ENCODE measurements at places on chromosomes 6 and 20. TPM values are rescaled to one million over a fixed set of nuclear protein-coding genes. Genes with fewer than 3 reads are reported as not detected.

DNA sequence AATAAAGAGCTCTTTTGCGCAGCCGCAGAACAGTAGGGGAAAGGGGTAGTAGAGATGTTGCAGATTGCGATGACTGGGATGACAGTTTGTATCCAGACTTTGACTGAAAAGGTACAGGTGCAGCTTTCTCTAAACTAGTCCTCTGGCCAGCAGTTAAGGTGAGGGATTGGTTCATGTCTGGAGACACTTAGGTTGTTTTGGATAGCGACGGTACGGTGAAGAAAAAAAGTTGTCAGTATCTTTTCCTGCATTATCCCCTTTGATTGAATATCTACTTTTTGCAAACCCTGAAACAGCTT, 537 bp downstream of the PRR3 start:
- H3K4me3 ChIP-seq, result peak overlapping the region; percentile 94
- no peaks in the 10 kb centered on the region for H3K27me3 ChIP-seq
- peaks cover 2% of the 10 kb centered on the region for H3K36me3 ChIP-seq

SLC18B1 gene
- 7.7 TPM for total RNA-seq

GRCh38 chr6:145257704-145258103, 477.6 kb downstream of the EPM2A start:
- H3K4me1 ChIP-seq, result no peaks in the 10 kb centered on the region
- H3K4me3 ChIP-seq, result no peak overlapping the region
- no peak for DNase-seq
- no peaks in the 10 kb centered on the region for H3K36me3 ChIP-seq
- no peak overlapping the region for H3K27ac ChIP-seq
- H3K27me3 ChIP-seq, result no peaks in the 10 kb centered on the region

GRCh38 chr6:423055-423798, 31.7 kb downstream of the IRF4 start:
- H3K27ac ChIP-seq, result no peak overlapping the region
- DNase-seq, result no peak
- H3K4me1 ChIP-seq, result no peaks in the 10 kb centered on the region
- no peaks in the 10 kb centered on the region for H3K27me3 ChIP-seq

GRCh38 chr6:148500402-148500801, 157.8 kb downstream of the SASH1 start:
- H3K4me1 ChIP-seq, result no peaks in the 10 kb centered on the region
- no peak for DNase-seq
- no peak overlapping the region for H3K27ac ChIP-seq
- no peaks in the 10 kb centered on the region for H3K36me3 ChIP-seq
- H3K27me3 ChIP-seq, result no peaks in the 10 kb centered on the region
- no peak overlapping the region for H3K4me3 ChIP-seq

GABRR1 gene
- 0.97 TPM for total RNA-seq

DNA sequence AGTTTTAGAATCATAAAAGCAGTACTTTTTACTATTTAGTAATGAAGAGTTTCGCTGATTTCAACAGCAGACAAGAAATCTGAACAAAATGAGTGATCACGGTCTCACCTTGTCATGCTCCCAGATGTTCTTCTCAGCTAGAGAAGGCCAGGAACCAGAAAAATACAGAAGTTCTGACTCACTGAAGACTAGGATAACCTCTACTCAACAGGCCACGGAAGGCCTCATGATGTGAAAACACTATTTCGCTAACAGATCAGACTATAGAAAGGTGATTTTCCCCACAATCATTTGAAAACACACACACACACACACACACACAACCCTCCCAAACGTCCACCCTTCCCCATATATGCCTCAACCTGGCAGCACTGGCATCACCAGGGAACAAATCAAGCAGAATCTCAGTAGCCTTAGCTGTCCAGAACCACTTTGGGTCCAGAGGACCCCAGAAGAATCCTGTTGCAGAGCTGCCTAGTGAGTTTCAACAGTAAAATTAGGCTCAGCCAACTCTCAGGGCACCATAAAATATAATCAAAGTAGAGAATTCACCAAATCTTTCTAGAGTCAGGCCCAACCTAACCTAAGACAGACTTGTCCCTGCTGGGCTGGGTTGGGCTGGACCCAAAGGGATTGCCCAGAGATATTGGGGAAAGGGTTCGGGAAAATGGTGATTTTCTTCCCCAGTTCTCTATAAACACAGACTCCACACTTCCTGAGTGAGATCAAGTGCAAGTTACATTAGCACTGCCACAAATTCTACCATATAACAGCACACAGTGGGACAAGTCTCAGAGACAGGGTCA, 7.9 kb downstream of the EXOC2 start:
- no peak overlapping the region for H3K27ac ChIP-seq
- H3K27me3 ChIP-seq, result no peaks in the 10 kb centered on the region
- no peaks in the 10 kb centered on the region for H3K36me3 ChIP-seq
- DNase-seq, result no peak
- H3K4me3 ChIP-seq, result no peak overlapping the region

DNA sequence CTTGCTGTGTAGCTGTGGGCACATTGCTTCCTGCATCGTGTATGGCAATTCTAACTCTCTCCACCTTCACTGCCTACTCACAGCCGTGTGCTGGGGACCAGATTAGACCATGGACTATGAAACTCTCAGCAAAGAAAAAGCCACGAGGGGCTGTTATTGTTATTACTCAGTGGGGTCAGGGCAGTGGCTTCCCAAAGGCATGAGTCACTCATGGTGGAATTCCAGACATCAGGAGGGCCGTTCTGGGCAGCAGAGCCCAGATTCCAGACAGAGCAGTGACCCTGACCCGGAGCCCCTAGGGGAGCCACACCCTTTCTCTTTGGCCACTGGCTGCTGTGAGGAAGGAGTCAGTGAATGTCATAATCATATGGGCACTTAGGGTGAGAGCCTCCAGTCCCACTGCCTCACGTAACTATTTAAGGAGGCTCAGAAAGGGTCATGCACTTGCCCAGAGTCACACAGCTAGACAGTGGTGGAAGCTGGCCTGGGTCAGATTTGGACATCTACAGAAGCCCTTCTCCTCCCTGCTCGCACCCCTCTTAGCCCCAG, 22.2 kb upstream of the CCN5 start:
- H3K27me3 ChIP-seq, result no peaks in the 10 kb centered on the region
- H3K4me3 ChIP-seq, result no peak overlapping the region
- H3K27ac ChIP-seq, result peak overlapping the region; percentile 46
- DNase-seq, result no peak

DNA sequence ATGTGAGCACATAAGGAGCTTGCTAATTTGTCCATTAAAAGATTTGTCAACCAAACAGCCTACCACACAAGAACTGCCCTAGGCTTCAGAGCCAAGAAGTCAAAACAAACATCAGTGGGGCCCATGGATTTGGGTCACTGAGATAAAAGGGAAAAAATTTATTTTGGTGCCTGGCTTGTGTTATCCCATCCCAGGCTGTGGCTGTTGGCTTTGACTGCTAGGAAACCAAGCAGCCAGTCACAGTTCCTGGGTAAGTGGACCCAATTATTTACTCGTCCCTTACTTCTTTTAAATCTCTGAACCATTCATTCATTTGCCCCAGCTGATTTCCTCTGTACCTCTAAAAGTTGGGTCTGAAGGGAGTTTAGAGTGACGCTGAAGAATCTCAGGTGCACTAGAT, 41.3 kb downstream of the EDN1 start:
- H3K4me1 ChIP-seq, result peaks cover 6% of the 10 kb centered on the region
- H3K27me3 ChIP-seq, result no peaks in the 10 kb centered on the region
- no peaks in the 10 kb centered on the region for H3K36me3 ChIP-seq
- no peak overlapping the region for H3K4me3 ChIP-seq
- H3K27ac ChIP-seq, result peak overlapping the region; percentile 47

SLC17A3 gene
- not detected for total RNA-seq

DNA sequence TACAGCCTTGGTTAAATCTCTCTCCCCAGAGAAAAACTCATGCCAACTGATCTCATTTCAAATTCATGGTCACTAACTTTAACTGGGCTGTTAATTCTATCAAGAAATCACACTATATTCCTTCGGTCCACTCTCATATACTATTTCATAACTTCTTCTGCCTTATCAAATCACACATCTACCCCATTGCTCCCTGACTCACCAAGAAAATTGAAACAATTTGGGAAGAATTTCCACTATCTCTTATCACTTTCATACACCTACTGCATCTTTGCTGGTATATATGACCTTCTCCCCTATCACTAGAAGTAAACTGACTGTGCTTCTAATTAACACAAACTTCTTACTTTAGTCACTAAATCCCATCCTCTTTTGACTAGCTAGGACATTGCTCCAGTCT, 102.3 kb downstream of the FILIP1 start:
- H3K4me3 ChIP-seq, result no peak overlapping the region
- H3K27ac ChIP-seq, result no peak overlapping the region
- no peaks in the 10 kb centered on the region for H3K27me3 ChIP-seq
- no peaks in the 10 kb centered on the region for H3K36me3 ChIP-seq

CRISP3 gene
- 0.28 TPM for total RNA-seq

DNA sequence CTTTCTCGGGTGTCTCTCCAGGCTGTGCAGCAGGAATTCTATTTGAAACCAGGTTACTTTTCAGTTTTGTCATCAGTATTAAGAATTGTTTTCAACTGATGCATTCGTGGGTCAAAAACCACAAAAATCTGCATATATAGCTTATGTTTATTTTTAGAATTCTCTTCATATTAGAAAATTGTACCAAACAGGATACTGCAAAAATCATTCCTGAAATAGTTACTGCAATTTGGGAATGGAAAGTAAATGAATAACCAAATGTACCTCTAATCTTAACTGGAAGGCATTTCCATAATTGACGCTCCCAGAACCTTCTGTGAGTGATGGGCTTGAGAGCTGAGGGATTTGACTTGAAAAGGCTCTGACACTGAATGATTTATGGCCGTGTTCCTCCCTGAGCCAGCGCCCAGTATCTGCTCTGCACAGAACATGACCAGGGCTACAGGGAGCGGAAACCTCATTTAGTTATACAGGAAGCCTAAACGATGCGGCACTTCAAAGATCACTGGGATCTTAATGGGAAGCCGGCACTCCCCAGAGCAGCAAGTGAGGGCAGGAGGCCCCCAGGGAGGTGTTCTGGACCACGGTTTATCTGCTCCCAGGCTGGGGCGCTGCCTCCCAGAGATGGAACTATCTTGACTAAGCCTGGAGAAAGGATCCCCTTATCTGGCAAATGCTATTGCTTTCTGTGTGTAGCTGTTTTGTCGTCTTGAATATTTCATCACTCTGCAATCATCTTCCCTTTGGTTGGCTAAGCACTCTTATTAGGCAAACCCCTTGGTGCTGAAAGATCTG, 446.0 kb downstream of the QKI start:
- no peak for DNase-seq
- H3K4me3 ChIP-seq, result no peak overlapping the region
- H3K4me1 ChIP-seq, result no peaks in the 10 kb centered on the region
- no peaks in the 10 kb centered on the region for H3K27me3 ChIP-seq

GRCh38 chr6:43609402-43609801, 19.7 kb downstream of the GTPBP2 start:
- no peak overlapping the region for H3K27ac ChIP-seq
- no peak for DNase-seq
- no peak overlapping the region for H3K4me3 ChIP-seq
- no peaks in the 10 kb centered on the region for H3K4me1 ChIP-seq
- no peaks in the 10 kb centered on the region for H3K36me3 ChIP-seq

- DNase-seq, result no peak
- H3K27ac ChIP-seq, result no peak overlapping the region
- no peak overlapping the region for H3K4me3 ChIP-seq
- no peaks in the 10 kb centered on the region for H3K4me1 ChIP-seq
Observed at GRCh38 chr6:31592396-31592771, 422 bp downstream of the NCR3 start.

DNA sequence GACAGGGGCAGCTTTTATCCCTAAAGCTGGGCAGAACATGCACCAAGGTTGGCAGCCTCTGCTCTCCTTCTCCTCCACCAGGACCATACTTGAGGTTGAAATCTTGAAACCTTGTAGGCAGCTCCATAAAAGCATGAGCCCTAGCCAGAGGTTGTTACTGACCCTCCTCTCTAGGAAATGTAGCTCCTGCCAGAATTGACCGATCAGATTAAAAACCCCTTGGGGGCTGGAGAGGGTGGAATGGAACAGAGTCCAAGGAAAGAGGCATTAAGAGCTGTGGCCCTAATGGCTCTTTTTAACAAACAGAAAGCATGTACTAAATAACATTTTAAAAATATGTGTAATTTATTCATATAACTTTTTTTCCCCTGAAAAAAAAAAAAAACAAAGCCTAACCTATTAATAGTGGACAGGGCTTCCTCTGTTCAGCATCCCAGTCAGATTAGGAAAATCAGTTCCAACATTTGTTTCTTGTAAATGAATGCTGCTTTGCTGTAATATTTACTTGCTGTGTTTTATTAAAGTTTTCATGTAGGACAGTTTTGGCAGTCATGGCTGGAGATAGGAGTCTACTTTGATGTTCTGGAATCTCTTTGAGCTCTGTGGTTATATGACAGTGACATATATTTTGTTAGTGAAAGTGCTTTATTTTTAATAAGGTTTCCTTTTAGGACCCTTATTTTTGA, 41.3 kb downstream of the MTHFD1L start:
- no peak for DNase-seq
- H3K4me1 ChIP-seq, result no peaks in the 10 kb centered on the region
- no peaks in the 10 kb centered on the region for H3K27me3 ChIP-seq
- no peaks in the 10 kb centered on the region for H3K36me3 ChIP-seq
- H3K4me3 ChIP-seq, result no peak overlapping the region
- H3K27ac ChIP-seq, result no peak overlapping the region

CD24 gene
- total RNA-seq, result 336 TPM

- H3K4me3 ChIP-seq, result no peak overlapping the region
- no peak for DNase-seq
- H3K4me1 ChIP-seq, result peaks cover 36% of the 10 kb centered on the region
- H3K27ac ChIP-seq, result peak overlapping the region; percentile 83
- H3K36me3 ChIP-seq, result no peaks in the 10 kb centered on the region
Observed at GRCh38 chr6:6748001-6748400, 159.5 kb downstream of the LY86 start.

DNA sequence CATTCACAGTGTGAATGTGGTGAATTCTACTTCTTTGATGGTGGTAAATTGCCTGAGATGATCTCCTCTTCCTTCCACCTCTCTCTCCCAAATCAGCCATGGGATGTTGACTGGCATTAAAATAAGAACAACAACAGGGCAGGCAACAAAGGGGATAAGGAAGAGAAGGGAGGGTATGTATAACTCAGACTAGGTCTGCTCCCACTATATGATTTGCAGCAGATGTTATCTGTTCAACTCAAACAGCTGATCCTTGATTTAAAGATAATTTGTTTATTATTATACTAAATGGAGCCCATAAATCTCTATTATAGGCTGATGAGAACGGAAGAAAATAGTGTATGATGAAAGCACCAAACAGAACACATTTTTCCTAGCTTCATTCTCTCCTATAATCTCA, 262.0 kb downstream of the BTBD3 start:
- H3K36me3 ChIP-seq, result no peaks in the 10 kb centered on the region
- H3K4me3 ChIP-seq, result no peak overlapping the region
- no peak overlapping the region for H3K27ac ChIP-seq
- H3K27me3 ChIP-seq, result no peaks in the 10 kb centered on the region
- no peak for DNase-seq

- H3K27ac ChIP-seq, result peak overlapping the region; percentile 85
- H3K4me3 ChIP-seq, result peak overlapping the region; percentile 74
- H3K27me3 ChIP-seq, result peaks cover 3% of the 10 kb centered on the region
- peak; percentile 17 for DNase-seq
- no peaks in the 10 kb centered on the region for H3K4me1 ChIP-seq
- H3K36me3 ChIP-seq, result no peaks in the 10 kb centered on the region
Observed at GRCh38 chr20:56629464-56630085, 469 bp downstream of the TFAP2C start.

- DNase-seq, result no peak
- no peaks in the 10 kb centered on the region for H3K27me3 ChIP-seq
- H3K4me1 ChIP-seq, result no peaks in the 10 kb centered on the region
- no peaks in the 10 kb centered on the region for H3K36me3 ChIP-seq
Observed at GRCh38 chr6:101110814-101111213, 229.7 kb upstream of the ASCC3 start.

Measured in prostate gland (tissue), 2 donors.